Right forelimb (tissue), 1 donor: ENCODE measurements at places on chromosomes 4 and X.

- DNase-seq = no peak
Observed at GRCh38 chr4:30962939-30963338, 242.8 kb downstream of the PCDH7 start.

DNA sequence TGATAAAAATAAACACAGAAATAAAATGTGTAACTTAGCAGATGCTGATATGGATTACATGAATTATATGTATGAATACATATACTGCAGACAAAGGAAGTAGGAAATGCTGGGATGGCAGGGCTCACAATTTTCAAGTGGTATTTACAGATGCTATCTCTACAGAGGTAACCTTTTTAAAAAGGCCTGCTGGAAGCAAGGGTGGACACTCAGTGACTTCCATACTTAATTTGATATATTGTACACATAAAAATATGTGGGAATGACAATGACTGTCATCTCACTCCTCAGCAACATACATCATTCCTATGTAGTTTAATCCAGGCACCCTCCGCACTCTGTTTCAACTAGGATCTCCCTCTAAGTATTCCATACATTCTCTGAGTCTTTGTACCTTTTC is 452.9 kb downstream of the DTHD1 start:
- no peak for DNase-seq

- DNase-seq = no peak
Observed at GRCh38 chrX:16963216-16963615, 16.8 kb downstream of the REPS2 start.

DNA sequence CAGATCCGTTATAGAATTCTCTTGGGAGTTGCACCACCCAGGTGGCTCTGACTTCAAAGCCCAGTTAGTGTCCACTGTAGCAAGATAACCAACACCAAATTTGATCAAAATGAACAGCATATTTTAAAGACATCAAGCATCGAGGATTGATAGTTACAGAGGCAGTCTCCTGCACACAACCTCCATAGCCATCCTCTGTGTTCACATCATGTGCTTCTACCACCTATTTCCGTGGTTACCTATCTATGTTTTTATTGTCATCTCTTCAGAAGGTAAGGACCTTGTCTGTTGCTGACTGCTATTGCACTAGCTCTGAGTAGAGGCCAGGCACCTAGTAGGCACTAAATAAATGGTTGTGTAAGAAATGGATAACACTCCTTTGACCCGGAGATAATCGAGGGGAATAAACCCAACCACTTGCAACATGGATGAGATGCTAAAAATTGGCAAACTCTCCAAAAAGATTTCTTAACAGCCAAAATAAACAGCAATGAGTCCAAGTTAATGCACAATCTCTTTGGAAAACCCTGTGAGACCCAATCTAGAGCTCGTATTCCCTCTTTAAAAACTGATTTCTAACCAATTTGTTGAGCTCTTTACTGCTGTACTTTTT is 14.7 kb upstream of the C1QTNF7 start:
- DNase-seq = no peak

- no peak for DNase-seq
Observed at GRCh38 chr4:9916346-9916745, 105.0 kb downstream of the SLC2A9 start.

DNA sequence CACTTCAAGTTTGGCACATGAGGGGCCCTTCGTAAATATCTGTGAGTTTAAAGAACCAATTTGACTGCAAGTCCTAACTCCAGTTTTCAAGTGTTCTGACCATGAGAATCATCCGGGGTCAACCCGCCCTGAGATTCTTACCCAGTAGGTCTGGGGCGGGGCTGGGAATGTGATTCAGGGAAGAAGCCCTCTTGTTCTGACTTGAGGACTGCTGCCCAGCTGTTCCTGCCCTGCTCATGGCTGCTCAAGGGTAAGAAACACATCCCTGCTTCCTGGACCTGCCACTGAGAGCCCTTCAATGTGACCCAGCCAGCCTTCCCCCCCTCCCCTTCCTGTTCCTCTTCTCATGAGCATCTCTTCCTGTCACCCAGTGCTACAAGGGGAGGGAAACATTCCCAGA is 92.7 kb upstream of the PGRMC2 start:
- no peak for DNase-seq

GRCh38 chrX:48834383-48834709 is 1.1 kb downstream of the PCSK1N start:
- no peak for DNase-seq

- no peak for DNase-seq
Observed at GRCh38 chrX:36314303-36314702, 394.8 kb downstream of the CFAP47 start.

- no peak for DNase-seq
Observed at GRCh38 chr4:22942920-22943559, 250.3 kb downstream of the GBA3 start.

DNA sequence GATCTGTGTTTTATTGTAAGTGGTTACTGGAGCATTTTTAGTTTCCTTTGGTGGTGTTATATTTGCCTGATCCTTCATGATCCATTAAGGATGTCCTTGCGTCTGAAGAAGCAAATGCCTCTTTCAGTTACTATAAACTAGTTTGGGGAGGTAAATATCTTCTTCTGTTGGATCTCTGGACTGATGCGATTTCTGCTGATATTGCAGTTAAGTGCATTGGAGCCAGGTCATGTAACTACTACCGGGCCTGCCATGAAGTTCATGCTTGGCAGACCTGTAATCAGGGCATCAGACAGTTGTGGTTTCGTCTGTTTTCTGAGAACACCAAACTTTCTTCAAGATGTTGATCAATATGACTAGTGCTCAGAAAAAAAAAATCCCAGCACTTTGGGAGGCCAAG is 22.9 kb downstream of the ZNF718 start:
- DNase-seq = no peak

DNA sequence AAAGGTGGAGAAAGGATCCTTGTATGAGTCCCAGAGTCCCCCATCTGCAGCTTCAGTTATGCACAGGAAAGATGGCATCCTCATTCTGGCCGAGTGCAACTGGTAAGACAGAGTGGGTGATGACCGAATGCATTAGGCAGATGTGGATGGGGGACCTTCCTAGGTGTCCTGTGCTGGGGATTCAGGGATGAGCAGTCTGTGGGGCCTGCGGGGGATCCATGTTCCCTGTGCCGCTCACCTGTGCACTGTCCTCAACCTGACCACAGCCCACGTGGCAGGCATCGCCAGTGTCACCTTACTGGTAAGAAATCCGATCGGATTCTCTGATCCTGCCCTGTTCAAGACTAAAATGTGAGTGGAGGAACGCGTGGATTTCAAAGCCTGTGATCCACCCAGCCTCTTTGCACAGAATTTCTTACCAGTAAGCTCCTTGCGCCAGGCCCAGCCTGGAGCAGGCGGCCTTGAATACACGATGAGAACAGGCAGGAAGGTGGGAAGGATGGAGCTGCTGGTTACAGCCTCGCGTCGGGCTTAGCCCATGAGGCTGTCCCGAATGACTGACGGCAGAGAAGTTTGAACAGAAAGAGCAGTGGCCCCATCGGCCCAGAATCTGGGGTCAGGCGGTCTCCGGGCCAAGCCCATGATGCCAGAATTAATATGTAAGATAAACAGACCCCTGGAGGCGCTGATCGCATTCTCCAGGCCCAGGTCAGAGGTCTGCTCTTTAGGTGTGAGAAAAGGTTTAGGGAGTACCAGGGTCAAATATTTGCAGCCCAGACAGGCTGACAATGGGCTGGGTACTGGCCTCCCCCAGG is 56.5 kb downstream of the CPZ start:
- DNase-seq = peak; percentile 26

- DNase-seq = no peak
Observed at GRCh38 chr4:152785639-152786615, 6.2 kb downstream of the ARFIP1 start.

GRCh38 chr4:169103966-169104412 is 93.9 kb upstream of the CBR4 start:
- DNase-seq = no peak

GRCh38 chr4:52263607-52264006 is 212.5 kb downstream of the SPATA18 start:
- no peak for DNase-seq

- DNase-seq = no peak
Observed at GRCh38 chrX:114932550-114932949, 84.9 kb downstream of the IL13RA2 start.

- DNase-seq = no peak
Observed at GRCh38 chrX:9233141-9233540, 199.2 kb upstream of the FAM9B start.

GRCh38 chrX:1427756-1428155 is 25.0 kb downstream of the ASMTL start:
- DNase-seq = peak; percentile 25

DNA sequence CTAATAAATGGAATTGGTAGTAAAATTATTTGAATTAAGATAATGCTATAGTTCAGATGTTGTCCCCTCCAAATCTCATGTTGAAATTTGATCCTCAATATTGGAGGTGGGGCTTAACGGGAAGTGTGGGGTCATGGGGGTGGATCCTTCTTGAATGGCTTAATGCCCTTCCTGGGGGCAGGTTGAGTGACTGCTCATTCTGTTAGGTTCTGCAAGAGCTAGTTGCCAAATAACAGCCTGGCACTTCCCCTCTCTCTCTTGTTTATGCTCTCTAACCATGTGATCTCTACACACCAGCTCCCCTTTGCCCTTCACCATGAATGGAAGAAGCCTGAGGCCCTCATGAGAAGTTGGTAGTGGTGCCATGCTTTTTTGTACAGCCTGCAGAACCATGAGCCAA is 724.8 kb upstream of the FTHL17 start:
- no peak for DNase-seq

DNA sequence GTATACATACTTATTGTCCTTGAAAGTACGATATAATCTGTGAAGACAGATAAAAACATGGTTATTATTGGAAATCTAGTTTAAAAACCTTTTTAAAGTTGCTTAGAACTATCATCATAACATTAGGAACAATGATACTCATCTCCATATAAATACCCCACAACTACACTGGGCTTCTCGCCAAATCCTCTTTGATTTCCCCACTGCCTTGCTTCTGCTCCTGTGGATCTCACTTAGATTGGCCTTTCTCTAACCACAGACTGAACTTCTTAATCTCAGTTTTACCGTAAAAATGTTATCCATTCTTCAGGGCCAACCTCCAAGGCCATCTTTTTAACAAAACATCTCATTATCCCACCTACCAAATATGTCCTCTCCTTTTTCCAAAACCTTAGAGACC is 77.6 kb downstream of the PRKG2 start:
- no peak for DNase-seq

DNA sequence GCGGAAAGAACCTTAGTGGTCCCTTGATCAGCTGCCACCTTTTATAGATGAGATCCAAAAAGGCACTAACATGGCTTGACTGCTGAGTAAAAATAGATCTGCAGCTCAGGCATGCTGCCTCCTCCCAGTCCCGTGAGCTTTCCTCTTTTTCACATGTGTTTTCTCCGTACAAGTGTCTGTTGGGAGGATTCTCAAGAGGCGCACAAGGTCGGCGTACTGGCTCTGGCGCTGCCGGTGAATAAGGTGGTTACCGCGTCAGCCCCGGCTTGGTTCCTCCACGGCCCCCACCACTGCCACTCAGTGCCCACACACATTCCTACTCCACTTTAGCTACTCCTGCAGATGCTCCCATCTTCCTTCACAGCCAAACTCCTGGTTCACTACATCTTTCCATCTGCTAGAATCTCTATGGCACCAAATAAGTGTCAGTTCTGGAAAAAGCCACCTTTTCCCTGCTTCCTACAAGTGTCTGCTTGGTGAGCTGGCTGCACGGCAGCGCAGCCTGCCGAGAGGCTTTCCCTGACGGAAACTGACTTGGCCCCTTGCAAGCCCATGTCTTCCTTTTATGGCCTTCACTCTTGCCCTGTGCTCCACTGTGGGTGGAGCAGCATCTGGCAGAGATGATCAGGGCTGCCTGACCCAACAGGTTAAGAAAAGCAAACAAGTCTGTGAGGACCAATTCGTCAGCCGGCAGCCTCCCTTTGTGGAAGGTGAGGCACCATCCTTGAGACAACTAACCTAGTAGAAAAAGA is 99.8 kb downstream of the KLHL8 start:
- DNase-seq = no peak

DNA sequence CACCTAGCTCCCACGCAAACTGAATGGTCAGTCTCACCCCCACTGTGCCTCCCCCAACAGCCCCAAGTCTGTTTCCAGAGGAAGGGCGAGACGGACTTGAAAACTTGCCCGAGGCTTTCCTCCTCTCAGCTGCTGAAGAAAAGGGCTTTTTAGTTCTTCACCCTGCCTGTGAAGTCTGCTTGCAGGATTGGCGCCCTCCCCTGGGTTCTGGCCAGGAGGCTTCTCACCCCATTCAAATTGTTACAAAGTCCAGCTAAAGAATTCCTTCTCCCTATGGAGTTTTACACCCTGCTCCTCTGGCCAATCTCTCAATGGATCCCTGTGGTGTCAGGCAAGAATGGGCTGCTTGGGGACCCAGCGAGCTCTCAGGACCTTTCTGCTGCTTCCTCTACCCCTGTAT is 241.0 kb downstream of the AFF2 start:
- peak; percentile 38 for DNase-seq

- DNase-seq = no peak
Observed at GRCh38 chrX:916230-916599, 285.6 kb downstream of the SHOX start.

DNA sequence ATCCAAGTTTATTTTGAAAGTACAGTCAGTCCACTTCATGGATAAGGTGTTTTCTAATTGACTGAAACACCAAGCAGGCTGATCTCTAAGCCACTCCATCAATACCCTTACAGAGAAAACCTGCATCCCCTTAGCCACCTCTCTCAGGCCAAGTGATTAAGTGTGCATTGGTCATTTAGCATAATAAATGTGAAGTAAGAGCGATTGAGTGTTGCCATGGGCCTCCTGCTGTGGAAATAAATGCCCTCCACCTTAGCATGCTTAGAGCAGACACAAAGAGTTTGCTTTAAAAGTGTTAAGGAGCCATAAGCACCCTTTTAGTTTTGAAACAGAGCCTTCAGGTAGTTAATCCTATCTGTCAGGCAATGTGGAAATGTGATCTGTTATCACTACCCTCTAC is 386.5 kb downstream of the GPAT3 start:
- DNase-seq = no peak

DNA sequence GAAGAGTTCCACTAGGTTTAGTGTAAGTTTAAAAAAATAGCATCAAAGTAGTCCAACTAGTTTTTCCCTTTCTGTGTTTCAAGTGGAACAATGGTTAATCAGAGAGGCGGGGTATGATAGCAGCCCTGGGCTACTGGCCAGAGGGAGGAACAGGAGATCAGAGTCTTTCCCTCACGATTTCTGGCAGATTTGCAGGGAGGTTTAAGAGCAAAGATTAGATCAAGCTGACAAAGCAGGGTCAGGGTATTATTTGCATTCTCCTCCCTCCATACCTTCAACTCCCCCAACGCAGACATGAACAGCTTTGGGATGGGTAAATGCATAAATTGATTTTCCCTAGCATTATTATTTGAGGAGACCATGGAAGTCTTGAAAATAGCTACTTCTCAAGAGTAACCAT is 277.6 kb upstream of the DIAPH2 start:
- DNase-seq = no peak

DNA sequence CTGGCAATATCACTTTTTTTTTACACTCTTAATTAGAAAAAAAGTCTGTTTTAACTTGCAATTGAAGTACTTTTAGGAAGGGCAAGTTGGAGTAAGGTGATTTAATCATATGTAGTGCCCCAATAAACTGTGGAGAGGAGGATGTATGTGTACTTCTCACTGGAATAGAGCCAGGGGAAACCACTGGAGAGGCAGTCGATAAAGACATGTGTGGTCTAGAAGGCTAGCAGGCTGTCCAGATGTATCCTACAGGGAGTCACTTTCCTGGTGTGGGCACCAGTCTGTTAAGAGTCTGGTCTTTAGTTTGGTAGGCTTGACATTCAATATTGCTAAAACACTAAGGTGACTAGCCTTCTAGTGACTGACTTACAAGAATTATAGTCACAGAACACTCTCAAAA is 9.6 kb upstream of the SGMS2 start:
- DNase-seq = no peak
